ENCODE measurements at places on chromosomes 12 and 14. TPM values are rescaled to one million over a fixed set of nuclear protein-coding genes. Genes with fewer than 3 reads are reported as not detected.

The CYP46A1 gene
- total RNA-seq = 1.7 TPM

The SYNDIG1L gene
- total RNA-seq = 0.10 TPM

The P2RX7 gene
- total RNA-seq = 6.9 TPM

The ASPG gene
- total RNA-seq = 10.5 TPM

The BATF gene
- total RNA-seq = 1.7 TPM

The AKAP6 gene
- total RNA-seq = 5.7 TPM

- H3K4me3 ChIP-seq = no peak overlapping the region
- no peaks in the 10 kb centered on the region for H3K4me1 ChIP-seq
- H3K36me3 ChIP-seq = no peaks in the 10 kb centered on the region
- no peak for DNase-seq
- H3K27me3 ChIP-seq = no peaks in the 10 kb centered on the region
Observed at GRCh38 chr14:79413734-79414428, 797.4 kb downstream of the DIO2 start.

GRCh38 chr14:39474416-39474911, 42.2 kb upstream of the FBXO33 start:
- no peak for DNase-seq
- no peaks in the 10 kb centered on the region for H3K27me3 ChIP-seq
- H3K4me1 ChIP-seq = no peaks in the 10 kb centered on the region
- no peaks in the 10 kb centered on the region for H3K36me3 ChIP-seq
- H3K4me3 ChIP-seq = no peak overlapping the region

- DNase-seq = no peak
- H3K4me1 ChIP-seq = no peaks in the 10 kb centered on the region
- H3K4me3 ChIP-seq = no peak overlapping the region
- no peak overlapping the region for H3K27ac ChIP-seq
Observed at GRCh38 chr14:92323916-92324818, 1.2 kb downstream of the SLC24A4 start.

GRCh38 chr12:63090716-63091115, 60.3 kb downstream of the AVPR1A start:
- peaks cover 1% of the 10 kb centered on the region for H3K4me1 ChIP-seq
- no peak overlapping the region for H3K27ac ChIP-seq
- H3K27me3 ChIP-seq = no peaks in the 10 kb centered on the region
- DNase-seq = no peak

DNA sequence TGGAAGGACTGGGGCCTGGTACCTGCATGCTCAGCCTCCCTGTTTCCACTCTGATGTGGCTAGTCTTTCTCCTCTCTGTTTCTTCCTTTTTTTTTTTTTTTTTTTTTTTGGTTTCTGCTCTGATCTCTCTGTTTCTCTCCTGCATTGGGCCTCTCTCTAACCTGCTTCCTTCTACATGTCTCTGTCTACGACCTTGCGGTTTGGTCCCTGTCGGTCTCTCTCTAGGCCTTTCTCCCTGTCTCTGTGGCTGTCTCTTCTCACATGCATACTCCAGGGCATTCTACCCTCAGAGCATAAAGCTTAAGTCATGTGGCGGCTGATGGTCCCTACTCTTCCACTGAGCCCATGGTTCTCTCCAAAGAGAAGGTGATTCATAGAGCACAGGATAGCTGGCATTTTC, 1096.6 kb downstream of the BCL11B start:
- no peak overlapping the region for H3K27ac ChIP-seq
- no peak overlapping the region for H3K4me3 ChIP-seq
- no peaks in the 10 kb centered on the region for H3K4me1 ChIP-seq

DNA sequence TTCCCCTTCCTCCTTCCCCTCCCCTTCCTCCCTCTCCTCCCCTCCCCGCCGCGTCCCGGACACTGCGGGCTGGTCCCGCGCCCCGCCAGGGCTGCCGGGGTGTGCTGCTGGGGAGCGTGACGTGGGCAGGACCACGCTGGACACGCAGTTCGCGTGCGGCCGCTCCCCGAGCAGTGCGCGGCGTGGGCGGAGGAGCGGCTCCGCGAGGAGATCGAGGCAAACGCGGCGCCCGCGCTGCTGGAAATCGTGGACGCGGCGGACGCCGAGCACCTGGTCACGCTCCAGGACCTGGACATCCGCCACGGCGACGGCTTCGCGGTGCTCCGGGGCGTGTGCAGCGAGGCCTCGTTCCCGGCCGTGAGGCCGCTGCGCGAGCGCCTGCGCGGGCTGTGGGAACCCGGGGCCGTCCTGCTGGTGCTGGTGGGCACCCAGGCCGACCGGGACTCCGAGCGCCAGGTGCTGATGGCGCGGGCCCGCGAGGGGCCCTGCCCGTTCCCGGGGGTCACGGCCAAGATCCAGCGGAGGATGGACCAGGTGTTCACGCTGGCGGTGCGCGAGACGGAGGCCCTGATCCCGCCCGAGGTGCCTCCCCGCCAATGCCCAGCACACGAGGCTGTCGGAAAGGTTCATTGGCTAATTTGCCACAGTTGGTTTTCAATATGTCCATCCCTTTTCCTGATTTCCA, 84.3 kb downstream of the TNFAIP2 start:
- peak overlapping the region; percentile 83 for H3K27ac ChIP-seq
- H3K4me1 ChIP-seq = peaks cover 12% of the 10 kb centered on the region
- H3K27me3 ChIP-seq = no peaks in the 10 kb centered on the region
- H3K36me3 ChIP-seq = no peaks in the 10 kb centered on the region
- DNase-seq = peak; percentile 77

- no peaks in the 10 kb centered on the region for H3K36me3 ChIP-seq
- peaks cover 8% of the 10 kb centered on the region for H3K27me3 ChIP-seq
- no peak overlapping the region for H3K27ac ChIP-seq
- no peak for DNase-seq
- H3K4me3 ChIP-seq = no peak overlapping the region
- H3K4me1 ChIP-seq = peaks cover 2% of the 10 kb centered on the region
Observed at GRCh38 chr14:104115691-104116287, 22.6 kb upstream of the KIF26A start.

GRCh38 chr12:32025906-32026305, 66.7 kb downstream of the RESF1 start:
- no peaks in the 10 kb centered on the region for H3K27me3 ChIP-seq
- no peak overlapping the region for H3K4me3 ChIP-seq
- DNase-seq = no peak

GRCh38 chr12:31737763-31738162, 8.9 kb upstream of the AMN1 start:
- peaks cover 2% of the 10 kb centered on the region for H3K4me1 ChIP-seq
- no peak overlapping the region for H3K4me3 ChIP-seq
- DNase-seq = no peak
- no peak overlapping the region for H3K27ac ChIP-seq
- no peaks in the 10 kb centered on the region for H3K36me3 ChIP-seq

GRCh38 chr12:53991077-53991460, 6.1 kb downstream of the HOXC10 start:
- H3K27me3 ChIP-seq = no peaks in the 10 kb centered on the region
- no peak overlapping the region for H3K27ac ChIP-seq
- no peak overlapping the region for H3K4me3 ChIP-seq
- peaks cover 8% of the 10 kb centered on the region for H3K4me1 ChIP-seq
- no peak for DNase-seq
- no peaks in the 10 kb centered on the region for H3K36me3 ChIP-seq

All from ovary (tissue), 10 donors.